ENCODE measurements at places on chromosomes 4 and X.

- DNase-seq = no peak
Observed at GRCh38 chr4:152401424-152401823, 134.5 kb downstream of the FBXW7 start.

DNA sequence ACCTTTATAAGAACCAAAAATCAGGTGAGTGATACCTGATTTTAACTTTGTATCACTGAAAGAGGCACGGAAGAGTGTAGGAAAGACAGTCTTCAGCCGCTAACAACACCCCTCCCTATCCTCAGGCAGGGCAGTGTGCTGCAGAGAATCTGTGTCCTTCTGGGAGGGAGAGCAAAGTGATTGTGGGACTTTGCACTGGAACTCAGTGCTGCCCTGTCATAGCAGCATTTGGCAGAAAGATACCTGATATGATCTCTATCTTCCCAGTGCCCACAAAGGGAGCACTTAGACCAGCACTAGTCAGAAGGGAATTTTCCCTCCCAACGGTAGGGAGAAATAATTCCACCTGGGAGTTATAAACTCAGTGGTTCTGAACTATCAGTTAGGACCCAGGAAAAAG is 139.0 kb downstream of the FMR1NB start:
- DNase-seq = no peak

DNA sequence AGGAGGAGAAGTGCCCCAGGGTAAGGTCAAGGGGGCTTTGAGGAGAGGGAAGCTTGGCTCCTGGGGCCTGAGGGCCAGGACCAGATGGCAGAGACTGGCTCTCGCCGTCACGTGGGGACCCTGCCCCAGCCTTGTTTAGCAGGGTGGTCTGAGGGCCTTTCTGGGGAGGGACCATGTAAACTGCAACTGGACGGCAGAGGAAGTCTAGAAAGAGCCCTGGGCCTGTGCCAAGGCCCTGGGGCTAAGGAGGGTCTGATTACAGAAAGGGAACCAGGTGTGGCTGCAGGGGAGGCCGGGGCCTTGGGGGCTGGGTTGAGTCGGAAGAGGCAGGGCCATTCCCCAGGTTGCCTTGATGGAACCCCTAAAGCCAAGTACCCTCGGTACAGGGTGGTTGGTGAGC is 1.8 kb upstream of the HGFAC start:
- DNase-seq = no peak

- no peak for DNase-seq
Observed at GRCh38 chr4:89316931-89317366, 9.3 kb upstream of the GPRIN3 start.

DNA sequence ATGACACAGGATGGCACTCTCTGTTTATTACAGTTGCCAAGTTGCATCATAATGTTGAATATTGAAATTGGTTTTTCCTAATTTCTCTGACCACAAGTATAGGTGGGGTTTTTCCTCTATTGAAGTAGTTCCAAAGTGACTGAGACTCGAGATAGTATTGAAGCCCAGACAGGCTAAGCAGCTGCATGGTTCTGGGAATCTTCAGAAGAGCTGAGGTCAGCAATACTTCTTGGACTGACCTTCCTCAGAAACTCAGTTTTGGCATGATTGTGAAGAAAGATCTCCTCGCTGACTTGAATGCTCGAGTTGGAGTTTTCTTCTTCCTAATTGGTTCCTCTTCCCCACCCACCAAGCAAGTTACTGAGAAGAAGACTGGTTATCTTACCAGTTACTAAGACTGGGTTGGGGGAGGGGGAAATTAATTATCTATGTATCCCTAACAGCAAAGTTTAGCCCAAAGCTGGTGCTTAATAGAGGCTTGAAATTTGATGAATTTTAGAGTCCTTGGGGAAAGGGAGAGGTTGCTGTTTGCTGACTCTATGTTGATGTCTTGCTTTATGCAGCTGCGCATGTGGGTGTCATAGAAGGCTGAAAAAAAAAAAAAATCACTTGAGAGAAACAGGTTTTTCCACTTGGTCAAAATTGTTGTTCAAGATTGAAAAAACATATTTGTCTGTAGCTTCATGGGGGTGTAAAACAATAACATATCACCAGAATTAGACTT is 91.1 kb downstream of the P2RY10 start:
- no peak for DNase-seq

- no peak for DNase-seq
Observed at GRCh38 chrX:12309040-12309743, 170.9 kb downstream of the FRMPD4 start.

GRCh38 chr4:39932776-39933402 is 44.8 kb downstream of the PDS5A start:
- DNase-seq = no peak

- DNase-seq = no peak
Observed at GRCh38 chrX:8688776-8689175, 43.2 kb downstream of the ANOS1 start.

DNA sequence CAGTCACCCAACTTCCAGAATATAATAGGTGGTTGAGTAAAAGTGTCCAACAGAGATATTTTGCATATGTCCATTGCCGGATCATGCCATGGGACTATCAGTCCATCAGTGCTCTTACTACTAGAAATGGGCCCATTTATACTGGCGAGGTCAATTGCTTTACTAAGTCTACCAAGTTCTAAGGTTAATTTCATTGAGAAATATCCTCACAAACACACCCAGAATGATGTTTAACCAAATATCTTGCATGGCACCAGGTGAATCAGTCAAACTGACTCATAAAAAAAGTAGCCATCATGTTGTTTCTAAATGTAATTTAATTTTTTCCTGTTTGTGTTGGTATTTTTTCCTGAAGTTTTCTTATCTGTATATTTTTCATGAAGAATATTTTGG is 1217.0 kb downstream of the RAPGEF2 start:
- no peak for DNase-seq

DNA sequence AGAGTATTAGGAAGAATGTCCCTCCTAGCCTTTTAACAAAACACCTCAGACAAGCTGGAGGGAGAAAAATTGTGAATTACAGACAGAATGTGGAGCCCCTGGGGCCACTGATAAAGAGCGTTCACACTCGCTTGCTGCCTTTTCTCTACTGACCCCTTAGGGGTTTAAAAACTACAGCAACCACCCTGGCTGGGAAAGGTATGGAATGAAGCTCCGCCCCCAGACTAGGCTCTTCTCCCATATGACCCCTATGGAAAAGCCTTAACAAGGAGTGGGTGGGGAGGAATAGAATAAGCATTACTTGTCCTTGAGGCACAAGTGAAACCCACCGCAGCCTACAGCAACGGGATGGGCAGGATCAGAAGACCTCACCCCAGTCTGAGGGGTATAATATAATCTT is 26.3 kb downstream of the ANKRD50 start:
- no peak for DNase-seq

DNA sequence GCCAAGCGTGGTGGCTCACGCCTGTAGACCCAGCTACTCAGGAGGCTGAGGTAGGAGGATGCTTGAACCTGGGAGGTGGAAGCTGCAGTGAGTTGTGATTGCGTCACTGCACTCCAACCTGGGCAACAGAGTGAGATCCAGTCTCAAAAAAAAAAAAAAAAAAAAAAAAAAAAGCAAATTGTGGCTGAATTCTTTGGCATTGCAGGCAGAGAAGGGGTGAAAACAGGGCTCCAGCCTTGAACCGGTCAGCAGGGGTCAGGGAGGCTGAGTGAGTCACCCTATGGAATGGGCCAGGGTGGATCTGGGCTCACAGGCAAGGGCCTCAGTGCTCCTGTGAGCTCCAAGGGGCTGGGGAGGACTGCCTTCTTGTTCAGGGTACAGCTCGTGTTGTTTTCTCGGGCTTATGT is 13.2 kb upstream of the FAM3A start:
- DNase-seq = no peak

DNA sequence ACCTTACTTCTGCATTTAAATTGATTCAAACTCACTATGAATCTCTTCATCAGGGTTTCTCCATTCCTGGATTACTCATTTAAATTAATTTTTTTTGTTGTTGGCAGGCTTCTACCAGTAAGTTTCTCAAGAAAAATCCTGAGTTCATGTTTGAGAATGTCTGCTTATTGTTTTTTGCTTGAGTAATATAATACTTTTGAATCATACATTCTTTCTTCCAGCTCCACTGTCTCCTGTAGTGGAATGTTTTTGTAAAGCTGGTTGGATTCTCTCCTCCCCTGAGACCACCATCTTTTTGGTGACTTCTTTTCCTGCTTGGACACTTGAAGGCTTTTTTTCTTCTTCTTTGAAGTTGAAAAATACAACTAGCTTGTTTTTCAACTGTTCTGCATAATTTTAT is 4.3 kb upstream of the MID1IP1 start:
- DNase-seq = no peak

DNA sequence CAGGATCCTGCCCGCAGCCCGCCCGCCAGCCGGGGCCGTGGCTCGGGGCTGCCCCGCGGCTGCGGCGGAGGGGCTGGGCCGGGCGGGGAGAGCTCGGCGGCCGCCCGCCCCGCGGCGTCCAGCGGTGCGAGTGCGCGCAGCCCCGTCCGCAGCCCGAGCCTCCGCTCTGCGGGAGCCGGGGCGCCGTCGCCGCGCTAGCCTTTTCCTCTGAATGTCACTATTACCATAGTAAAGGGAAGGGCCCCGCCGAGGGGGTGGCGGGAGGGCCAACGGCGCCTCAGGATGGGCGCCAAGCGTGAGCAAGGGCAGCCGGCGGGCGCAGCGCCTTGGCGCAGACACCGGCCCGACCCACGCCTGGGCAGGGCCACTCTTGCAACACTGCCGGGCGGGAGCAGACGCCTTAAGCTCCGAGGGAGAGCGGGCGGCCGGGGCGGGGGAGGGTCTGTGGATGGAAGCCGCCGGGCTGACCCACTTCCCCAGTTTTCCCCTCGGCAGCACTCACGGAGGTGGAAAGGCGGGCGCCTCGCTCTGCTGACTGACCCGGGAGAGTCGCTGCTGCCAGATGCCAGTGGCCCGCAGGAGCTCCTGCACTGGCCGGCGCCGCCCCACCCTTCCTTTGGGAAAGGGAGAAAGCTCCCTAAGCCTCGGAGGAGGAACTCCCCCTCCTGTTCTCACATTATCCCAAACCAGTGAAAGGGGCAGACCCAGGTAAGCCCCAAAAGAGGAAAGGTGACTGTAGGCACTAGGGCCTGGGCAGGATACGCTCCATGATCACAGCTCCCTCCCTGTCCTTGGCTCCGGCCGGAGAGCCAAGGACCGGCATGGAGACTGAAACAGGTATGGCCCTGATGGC is 329.4 kb downstream of the HNRNPD start:
- DNase-seq = no peak

- no peak for DNase-seq
Observed at GRCh38 chr4:101140228-101140627, 207.1 kb downstream of the PPP3CA start.

- DNase-seq = no peak
Observed at GRCh38 chr4:11051181-11051580, 366.6 kb upstream of the CLNK start.

DNA sequence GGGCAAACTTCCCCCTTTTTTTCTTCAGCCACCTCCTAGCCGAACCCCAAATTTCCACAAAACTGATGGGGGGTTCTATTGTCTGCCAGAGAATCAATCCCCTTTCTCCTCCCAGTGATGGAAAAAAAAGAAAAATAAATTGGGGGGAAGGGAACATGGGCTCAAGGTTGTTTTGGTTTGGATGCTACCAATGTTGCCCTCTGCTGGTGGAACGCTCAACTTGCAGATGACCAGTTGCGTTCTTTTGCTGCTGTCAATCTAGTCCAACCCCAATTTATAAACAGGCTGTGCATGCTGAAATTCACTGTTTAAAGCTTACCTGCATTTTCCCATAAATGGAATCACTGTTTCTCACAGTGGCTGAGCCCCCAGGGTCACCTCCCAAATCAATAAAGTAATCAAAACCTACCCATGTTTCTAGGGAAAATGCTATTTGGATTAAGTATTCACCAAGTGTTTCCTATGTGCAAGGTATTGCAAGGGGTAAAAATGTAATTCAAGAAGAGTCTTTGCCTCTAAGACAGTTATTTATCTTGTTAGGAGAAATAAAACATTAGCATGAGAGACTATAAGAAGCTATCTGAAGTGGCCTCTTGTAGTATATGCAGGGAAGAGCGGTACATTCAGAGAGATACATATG is 116.7 kb upstream of the TMEM164 start:
- DNase-seq = peak; percentile 2

DNA sequence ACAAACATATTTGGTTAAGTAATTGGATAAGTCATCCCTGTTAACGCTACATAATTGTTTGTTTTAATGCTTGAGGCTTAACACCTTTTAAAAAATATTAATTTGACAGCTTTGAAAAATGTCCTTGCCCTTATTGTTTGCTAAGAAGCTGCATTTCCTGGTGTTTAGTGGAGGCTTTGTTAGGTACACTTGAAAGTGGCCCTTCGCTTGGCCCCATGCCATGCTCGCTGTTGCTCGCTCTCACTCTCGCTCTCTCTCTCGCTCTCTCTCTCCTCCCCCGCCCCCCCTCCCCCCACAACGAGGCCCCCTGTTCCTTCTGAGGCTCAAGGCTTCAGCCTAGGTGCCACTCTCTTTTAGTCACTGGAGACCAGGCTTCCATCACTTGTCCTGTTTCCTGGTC is 139.6 kb downstream of the DCLK2 start:
- no peak for DNase-seq

DNA sequence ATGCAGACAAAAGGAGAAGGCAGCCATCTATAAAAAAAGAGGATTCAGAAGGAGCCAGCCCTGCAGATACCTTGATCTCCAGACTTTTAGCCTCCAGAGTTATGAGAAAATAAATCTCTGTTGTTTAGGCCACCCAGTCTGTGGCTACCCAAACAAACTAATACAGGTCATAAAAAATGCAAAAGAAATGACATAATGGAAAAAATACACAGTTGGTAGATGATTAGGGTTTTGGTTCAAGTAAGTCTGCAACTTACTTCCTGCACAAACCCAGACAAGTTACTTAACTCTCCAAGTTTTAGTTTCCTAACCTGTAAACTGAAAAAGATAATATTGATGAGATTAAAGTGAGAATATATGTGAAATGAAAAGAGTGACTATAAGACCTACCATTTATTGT is 11.3 kb downstream of the QDPR start:
- no peak for DNase-seq

GRCh38 chrX:52380993-52381392 is 12.2 kb downstream of the XAGE2 start:
- DNase-seq = no peak

DNA sequence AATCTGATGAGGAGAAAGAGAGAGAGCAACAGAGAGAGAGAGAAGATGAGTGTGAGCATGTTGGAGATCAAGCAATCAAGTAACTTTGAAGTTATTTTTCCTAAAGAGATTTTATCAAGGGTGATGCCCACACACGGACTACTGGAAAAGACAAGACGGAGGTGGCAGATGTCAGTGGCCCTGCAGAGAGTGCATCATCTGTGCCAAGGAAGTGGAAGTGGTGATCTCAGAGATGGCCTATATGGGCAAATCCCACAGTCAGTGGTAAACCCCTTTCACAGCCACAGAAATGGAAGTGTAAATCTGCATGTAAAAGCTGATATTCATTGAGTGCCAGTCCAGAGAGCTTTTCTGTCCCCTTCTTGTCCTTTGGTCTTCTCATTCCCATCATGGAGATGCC is 577.2 kb upstream of the AADAT start:
- DNase-seq = no peak

- DNase-seq = no peak
Observed at GRCh38 chr4:123785538-123785937, 388.9 kb downstream of the SPRY1 start.
